Fibroblast of mammary gland (primary cell): ENCODE measurements at places on chromosomes 1 and 21.

GRCh38 chr21:43954896-43955295 is 57.2 kb upstream of the TRAPPC10 start:
- no peak for DNase-seq

DNA sequence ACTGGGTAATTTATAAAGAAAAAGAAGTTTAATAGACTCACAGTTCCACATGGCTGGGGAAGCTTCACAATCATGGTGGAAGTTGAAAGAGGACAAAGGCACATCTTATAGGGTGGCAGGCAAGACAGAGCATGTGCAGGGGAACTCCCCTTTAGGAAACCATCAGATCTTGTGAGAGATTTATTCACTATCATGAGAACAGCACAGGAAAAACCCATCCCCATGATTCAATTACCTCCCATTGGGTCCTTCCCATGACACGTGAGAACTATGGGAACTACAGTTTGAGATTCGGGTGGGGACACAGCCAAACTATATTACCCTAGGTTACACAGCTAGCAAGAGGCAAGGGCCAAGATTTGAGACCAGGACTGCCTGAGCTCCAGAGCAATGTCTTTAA is 30.4 kb upstream of the SOX13 start:
- DNase-seq, result no peak

GRCh38 chr1:206705191-206705590 is 20.5 kb downstream of the MAPKAPK2 start:
- DNase-seq, result peak; percentile 90

DNA sequence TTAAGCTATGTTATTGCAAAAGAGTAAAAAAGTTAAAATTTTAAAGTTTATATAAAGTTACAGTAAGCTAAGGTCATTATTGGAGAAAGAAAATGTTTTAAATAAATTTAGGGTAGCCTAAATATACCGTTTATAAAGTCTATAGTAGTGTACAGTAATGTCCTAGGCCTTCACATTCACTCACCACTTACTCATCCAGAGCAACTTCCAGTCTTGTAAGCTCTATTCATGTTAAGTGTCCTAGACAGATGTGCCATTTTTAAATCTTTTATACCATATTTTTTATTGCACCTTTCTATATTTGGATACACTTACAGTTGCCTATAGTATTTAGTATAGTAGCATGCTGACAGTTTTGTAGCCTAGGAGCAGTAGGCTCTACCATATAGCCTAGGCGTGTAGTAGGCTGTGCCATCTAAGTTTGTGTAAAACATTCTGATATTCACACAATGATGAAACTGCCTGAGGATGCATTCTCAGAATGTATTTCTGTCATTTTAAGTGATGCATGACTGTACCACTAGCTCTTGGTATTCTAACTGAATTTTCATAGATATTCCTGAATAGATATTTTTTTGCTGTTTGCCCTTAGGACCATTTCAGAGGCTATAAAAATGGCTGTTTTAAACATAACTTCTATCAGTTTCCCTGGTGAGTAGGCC is 26.8 kb downstream of the PPP2R5A start:
- peak; percentile 69 for DNase-seq

GRCh38 chr1:235998812-235999211 is 66.1 kb downstream of the NID1 start:
- peak; percentile 53 for DNase-seq

GRCh38 chr1:9239622-9240401 is 5.2 kb downstream of the H6PD start:
- DNase-seq, result peak; percentile 95

GRCh38 chr1:67956116-67956515 is 94.3 kb downstream of the DIRAS3 start:
- no peak for DNase-seq

DNA sequence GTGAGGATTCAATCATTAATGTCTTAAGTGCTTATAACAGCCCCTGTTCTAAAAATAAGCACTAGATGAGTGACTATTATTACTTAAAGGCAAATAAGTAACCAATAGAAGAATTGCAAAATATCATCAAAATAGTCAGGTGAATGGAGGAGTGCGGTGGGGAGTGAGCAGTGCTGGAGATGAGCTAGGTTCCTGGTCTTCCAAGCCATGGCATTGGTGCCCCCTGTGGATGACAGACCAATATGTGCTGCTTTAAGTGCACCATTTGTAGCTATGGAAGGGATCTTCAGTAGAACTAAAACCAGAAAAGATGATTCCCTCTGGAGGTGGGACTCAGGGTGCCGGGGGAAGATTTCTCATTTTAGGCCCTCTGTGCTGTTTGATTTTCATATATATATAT is 46.1 kb upstream of the SLC30A1 start:
- peak; percentile 72 for DNase-seq

GRCh38 chr1:43874716-43875115 is 58.9 kb upstream of the ARTN start:
- DNase-seq, result no peak

DNA sequence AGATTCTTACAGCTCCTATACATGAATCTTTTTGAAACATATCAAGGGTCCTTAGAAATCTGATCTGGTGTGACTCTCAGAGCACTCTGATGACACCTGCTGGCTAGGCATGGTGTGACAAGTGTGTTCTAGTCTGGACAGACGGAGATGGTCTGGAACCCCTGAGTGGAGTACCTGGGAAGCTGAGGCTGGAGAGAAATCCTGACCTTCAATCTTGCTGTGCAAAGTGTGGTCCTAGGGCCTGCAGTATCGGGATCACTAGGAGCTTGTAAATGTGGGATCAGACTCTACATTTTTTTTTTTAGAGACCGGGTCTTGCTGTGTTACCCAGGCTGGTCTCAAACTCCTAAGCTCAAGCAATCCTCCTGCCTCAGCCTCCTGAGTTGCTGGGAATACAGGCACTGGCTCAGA is 78.6 kb upstream of the SOD1 start:
- peak; percentile 71 for DNase-seq

DNA sequence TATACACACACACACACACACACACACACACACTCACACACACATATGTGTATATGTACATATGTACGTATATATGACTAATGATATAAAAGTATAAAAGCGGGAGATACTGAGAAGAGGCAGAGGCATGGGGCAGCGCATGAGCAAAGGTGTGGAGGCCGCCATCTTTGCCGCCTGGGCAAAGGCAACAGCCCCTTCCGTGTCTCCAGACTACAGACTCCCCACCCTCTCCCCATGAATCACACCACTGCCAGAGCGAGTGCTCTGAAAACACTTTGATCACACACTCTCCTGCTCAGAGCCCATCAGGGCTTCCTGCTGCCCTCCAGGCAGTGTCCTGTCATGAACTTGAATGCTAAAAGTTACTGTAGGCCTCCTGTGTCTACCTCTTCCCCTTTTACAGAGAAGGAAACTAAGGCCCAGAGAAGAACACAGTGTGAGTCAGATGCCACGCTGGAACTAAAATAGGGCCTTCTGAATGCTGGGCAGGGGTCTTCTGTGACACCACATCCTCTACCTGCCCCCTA is 54.7 kb upstream of the SSBP3 start:
- DNase-seq, result no peak

GRCh38 chr1:215128504-215128903 is 46.0 kb downstream of the KCNK2 start:
- DNase-seq, result no peak

DNA sequence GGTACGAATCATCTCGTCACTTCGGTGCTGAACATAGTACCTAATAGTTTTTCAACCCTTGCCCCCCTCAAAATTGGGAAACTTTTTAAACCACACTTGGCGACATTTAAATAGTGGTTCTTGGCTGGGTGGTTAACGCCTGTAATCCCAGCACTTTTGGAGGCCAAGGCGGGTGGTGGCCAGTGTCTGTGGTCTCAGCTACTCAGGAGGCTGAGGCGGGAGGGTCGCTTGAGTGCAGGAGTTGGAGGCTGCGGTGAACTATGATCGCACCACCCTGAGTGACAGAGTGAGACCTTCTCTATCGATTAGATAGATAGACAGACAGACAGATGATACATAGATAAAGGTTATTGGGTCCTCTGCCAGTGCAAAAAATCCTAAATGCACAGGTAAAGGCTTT is 55.5 kb upstream of the RASAL2 start:
- DNase-seq, result no peak

GRCh38 chr1:107491582-107491981 is 350.7 kb downstream of the NTNG1 start:
- no peak for DNase-seq

DNA sequence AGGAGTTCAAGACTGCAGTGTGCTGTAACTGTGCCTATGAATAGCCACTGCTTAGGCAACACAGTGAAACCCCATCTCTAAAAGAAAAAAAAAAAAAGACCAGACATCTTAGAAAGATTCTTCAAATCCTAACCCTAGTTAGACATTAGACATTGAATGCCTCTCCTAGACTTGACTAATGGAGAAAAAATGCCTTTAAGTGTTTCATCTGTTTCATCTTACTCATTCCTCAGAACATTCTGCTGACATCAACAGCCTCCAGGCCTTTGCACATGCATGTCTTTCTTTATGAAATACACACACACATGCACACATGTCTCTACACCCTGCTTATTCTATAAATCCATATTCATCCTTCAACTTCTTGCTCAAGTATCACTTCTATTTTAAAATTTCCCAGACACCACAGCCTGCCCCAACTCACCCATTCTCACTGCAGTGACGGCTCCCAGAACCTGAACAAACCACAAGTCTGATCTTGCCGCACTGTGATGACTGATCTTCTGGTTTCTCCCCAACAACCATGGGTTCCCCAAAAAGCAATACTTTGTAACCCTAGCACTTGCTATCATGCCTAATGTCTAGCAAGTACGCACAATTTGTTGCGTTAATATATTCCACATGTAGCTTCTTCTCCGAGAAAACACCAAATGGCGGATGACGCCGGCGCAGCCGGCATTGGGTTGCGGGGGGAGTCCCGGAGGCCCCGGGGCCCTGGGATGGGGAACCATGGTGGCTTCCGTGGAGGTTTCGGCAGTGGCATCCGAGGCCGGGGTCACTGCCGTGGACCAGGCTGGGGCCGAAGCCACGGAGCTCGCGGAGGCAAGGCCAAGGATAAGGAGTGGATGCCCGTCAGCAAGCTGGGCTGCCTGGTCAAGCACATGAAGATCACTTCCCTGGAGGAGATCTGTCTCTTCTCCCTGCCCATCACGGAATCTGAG is 37.4 kb downstream of the LRRC52 start:
- DNase-seq, result peak; percentile 35

- no peak for DNase-seq
Measured at GRCh38 chr1:204997591-204998355, 45.2 kb upstream of the CNTN2 start.

- no peak for DNase-seq
Measured at GRCh38 chr1:239392271-239392670, 5.9 kb downstream of the CHRM3 start.

DNA sequence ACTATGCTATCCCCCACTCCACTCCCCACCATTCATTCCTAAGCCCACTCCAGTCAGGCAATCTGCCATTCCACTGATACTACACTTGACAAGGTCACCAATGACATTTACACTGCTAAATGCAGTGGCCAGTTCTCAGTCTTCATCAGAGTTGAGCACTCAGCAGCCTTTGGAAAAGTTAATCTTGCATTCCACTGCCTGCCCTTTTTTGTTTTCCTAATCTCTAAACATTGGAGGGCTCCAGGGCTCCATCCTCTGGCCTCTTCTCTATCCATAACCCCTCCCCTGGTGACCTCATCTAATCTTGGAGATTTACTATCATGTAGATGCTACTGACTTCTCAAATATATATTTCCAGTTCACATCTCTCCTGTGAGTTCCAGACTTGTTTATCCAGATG is 70.9 kb upstream of the S1PR1 start:
- no peak for DNase-seq

- no peak for DNase-seq
Measured at GRCh38 chr1:86972262-86972661, 57.8 kb downstream of the HS2ST1 start.

DNA sequence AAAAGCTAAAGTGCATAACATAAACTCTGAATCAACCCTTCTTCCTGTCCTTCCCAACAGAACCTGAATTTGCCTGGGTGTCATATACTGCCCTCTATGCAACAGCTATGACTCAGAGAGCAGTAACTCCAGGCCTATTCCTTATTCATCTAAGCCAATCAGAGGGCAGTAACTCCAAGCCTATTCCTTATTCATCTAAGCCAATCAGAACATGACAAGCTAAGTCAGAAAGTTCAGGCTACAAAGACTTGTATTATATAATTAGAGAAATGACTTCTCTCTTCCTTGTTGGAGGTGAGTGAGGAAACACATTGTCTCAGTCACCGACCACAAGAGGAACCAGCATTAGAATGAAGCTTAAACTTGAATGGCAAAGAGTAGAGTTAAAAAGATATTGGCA is 26.2 kb upstream of the TADA1 start:
- peak; percentile 60 for DNase-seq

DNA sequence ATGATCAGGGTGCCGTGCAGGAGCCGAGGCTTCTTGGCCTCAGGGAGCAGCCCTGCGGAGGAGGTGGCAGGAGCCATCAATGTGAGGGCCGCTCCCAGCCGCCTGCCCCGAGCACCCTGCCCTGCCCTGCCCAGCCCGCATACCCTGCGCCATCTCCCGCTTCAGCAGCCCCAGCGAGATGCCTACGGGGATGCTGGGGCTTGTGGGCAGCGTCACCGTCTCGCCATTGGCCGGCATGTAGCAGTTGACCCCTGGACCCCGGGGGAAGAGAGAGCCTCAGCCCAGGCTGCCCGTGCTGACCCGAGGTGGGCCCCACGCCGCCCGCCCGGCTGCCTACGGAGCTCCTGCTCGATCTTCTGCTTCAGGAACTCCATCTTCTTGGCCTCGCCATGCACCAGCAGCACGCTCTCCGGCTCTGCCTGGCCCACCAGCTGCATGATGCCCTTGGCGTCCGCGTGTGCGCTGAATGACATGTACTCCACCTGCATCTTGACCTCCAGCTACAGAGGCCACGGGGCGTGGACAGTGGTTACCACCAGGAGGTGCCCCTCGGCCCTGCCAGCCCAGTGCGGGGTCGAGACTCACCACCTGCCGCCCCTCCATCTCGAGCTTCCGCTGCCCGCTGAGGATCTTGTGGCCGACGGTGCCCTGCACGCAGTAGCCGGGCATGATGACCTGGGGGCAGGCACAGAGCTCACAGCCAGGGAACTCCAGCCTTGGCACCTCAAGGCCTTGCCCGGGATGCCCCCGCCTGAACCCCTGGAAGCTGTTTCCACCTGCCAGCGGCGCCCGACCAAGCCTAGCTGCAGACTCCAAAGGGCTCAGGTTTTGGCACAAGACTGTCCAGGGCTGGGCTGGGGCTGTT is 4.3 kb downstream of the PUSL1 start:
- no peak for DNase-seq

DNA sequence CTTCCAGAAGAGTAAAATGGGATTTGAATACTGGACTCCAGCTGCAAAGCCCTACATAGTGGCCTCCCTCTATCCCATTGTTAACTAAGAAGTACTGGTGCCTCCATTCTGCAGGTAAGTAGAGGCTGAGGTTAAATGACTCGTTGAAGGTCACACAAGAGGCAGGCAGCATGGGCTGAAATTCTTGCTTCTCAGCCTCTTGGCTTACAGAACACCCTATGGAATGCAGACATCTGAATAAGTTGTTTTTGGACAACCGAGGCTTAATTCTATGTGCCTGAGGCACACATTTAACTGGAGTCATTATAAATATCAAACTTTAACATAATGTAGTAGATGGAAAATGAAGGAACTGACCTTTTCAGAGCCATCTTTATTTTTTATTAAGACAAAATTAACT is 5.7 kb downstream of the DNAJC11 start:
- DNase-seq, result no peak
